ENCODE measurements at places on chromosomes 2 and 18. TPM values are rescaled to one million over a fixed set of nuclear protein-coding genes. Genes with fewer than 3 reads are reported as not detected.

Gene C2orf78
- not detected for total RNA-seq

Gene CHRNG
- total RNA-seq, result not detected

Gene MRO
- total RNA-seq, result not detected

Gene CCDC74B
- 0.99 TPM for total RNA-seq

Gene DSEL
- total RNA-seq, result 1.1 TPM

- DNase-seq, result no peak
These were observed 677 bp upstream of the TMEM178A start for GRCh38 chr2:39664888-39665591.

DNA sequence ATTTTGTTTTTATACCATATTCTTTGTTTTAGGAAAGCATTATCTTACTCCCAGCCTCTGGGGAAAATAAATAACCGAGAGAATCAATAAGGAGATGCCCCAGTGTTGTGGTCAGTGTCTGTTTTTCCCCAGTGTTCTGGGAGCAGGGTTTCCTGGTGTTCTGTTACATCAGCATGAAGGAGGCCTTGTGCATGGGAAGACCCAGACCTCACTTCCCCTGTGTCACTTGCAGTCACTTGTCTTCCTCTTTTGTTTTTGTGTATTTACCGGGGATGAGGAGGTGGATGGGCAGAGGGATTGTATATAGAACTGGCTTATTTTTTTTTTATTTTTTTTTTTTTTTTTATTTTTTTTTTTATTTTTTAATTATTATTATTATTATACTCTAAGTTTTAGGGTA lies 45.0 kb upstream of the MGAT5 start:
- no peak for DNase-seq

DNA sequence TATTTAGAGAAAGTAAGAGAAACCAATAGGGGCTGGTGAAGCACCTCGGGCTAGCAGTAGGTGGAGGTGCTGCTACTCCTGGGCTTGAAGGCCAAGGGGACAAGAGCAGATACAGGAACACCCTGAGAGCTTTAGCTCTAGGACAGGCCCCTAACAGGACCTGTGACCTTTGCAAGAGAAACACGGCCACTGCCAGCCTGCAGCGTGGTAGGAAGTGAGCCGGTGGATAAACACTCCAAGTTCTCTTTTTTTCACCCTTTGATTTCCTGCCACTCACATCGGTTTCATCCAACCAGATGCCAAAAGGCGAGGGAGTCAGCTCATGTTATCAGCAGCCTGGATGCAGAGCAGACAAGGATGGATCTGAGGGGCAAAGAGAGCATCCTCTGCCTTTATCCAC lies 66.8 kb upstream of the SPRED2 start:
- no peak for DNase-seq

GRCh38 chr2:60558536-60558935 lies 5.1 kb upstream of the BCL11A start:
- no peak for DNase-seq

DNA sequence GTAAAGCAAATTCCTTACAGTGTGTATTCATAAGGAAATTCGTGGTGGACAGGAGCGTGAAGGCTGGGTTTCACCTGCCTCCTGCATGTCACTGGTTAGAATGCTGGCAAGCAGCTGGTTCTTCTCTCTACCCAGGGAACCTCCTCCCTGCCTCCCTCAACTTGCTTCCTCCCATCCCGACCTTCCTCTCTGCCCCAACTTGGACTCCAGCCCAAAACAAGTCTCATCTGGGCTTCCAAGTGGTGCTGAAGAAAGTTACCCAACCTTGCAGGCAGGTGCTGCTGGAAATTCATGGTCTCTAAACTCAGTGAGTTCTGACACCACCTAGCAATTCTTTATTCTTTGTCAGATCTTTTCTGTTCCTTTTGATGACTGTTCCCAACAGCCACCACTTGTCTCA lies 184.5 kb downstream of the BCL2 start:
- no peak for DNase-seq

- DNase-seq, result no peak
These were observed 73.2 kb downstream of the MAP4K4 start for GRCh38 chr2:101770726-101771125.

DNA sequence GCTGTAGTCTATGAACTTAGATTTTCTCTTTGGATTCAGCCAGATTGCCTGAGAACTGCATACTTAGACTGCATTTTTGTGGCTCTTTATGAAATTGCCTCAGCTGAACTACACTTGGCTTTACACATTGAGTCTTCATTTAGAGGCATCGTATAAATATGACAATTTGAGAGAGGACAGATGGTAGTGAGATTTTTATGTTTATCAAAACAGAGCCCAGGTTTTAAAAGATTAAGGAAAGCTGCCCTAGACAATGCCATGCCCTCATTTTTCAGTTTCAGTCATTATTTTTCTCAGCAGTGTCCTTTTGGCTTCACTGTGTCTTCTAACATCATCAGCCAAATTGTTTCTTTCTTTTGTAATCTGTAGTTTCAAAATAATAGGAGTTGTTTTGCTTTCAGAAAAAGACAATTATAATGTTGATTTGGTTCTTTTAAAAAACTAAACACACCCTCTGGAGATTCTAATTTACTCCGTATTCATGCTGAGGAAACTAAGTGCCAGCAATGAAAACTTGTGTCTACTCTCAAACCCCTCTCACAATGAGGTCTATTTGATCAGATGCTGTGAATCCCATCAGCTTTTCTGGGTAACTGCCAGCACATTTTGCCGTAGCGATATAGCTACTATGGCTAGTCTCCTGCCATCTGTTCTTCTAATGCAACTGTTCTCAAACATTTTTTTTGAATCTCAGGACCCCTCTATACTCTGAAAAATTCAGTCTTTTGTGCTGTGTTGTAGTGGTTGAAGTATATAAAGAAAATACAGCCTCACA lies 46.2 kb downstream of the TWSG1 start:
- DNase-seq, result no peak

DNA sequence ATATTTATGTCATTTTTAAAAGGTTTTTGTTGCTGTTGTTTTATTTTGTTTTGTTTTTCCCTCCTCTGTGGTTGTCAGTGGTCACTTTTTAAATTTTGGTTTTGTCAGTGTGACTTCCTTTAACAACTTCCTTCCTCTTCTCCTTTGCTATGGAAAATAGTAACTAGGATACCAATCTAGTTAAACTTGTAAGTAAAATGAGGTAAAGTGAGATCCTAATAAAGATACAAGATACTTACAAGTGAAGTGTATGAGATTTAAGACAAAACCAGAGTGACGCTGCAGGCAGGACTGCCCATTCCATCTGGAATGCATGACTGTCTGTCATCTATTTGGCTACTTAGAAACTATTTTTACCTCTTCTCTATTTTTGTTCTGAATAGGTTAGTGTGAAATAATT lies 30.6 kb upstream of the CREB1 start:
- no peak for DNase-seq

DNA sequence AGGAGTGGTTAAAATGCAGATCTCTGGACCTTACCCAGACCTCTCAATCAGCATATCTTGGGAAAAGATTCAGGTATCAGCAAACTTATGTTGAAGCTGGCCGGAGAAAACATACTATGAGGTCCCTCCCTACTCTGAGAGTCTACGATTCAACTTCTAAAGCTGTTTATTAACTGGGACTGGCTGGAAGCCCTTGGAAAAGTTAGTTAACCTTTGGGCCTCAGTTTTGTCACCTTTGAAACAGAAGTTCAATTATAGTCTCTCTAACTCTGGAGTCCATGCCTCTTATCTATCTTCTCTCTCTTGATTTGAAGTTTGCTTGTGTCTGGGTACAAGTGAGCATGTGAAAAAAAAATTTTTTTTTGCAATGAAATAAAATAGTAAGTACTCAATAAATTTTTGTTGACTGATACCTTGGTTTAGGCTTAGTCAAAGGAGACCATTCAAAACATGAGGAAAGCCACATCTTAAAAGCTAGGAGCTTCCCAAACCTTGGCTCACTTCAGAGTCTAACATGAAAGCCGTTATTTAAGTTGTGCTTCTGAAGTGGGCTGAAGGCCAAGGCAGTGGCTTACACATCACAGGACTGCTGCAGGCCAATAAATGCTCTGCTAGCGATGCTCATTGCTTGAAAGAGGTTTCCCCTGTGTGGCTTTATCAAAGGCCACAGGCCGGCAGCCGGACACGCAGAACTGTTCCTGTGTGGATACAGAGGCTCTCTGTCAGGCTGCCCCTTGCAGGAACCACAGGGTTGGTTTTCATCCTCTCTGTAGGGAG lies 110.6 kb upstream of the FAM136A start:
- no peak for DNase-seq

DNA sequence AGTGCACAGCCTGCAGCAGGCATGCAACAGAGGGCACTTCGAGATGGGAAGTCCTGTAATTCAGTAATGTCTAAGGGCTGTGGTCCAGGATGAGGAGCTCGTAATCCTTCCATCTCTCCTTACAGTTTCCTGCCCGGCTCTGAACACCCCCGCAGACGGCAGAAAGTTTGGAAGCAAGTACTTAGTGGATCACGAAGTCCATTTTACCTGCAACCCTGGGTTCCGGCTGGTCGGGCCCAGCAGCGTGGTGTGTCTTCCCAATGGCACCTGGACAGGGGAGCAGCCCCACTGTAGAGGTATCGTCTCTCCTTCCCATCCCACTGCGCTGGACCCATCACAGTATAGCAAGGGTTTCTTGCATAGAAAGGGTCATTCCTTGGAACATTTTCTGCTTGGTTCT lies 26.7 kb downstream of the FBLN7 start:
- no peak for DNase-seq

GRCh38 chr2:20282916-20283592 lies 58.1 kb upstream of the SDC1 start:
- DNase-seq, result no peak

DNA sequence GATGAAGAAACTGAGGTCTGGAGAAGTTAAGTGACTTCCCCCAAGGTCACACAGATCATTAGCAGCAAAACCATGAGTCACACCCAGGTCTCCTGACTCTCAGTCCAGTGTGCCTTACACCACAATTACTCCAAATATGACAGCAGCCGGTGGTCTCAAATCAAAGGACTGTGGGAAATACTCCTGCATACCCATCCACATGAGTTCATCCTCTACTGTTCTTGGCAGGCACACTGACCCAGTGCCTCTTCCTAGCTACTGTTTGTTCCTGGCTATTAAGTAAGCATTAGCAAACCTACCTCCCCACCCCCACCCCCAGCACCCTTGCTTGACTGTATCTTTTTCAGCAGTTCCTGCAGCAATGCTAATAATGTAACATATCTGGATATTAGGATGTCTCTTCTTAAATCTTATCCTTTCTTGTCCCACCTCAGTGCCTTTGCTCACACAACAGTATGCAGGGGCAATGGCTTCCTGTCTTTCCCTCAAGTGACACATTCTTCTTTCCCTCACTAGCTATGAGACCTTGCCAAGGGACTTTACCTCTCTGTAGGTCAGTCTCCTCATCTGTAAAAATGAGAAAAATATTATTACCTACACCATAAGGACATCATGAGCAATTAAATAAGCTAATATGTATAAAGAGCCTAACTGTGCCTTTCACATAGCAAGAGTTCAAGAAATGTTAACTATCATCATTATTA lies 46.2 kb downstream of the FAM98A start:
- DNase-seq, result no peak

- DNase-seq, result no peak
These were observed 68.8 kb upstream of the ZNF397 start for GRCh38 chr18:35172009-35172408.

- DNase-seq, result no peak
These were observed 11.1 kb downstream of the MSGN1 start for GRCh38 chr2:17827316-17827715.

DNA sequence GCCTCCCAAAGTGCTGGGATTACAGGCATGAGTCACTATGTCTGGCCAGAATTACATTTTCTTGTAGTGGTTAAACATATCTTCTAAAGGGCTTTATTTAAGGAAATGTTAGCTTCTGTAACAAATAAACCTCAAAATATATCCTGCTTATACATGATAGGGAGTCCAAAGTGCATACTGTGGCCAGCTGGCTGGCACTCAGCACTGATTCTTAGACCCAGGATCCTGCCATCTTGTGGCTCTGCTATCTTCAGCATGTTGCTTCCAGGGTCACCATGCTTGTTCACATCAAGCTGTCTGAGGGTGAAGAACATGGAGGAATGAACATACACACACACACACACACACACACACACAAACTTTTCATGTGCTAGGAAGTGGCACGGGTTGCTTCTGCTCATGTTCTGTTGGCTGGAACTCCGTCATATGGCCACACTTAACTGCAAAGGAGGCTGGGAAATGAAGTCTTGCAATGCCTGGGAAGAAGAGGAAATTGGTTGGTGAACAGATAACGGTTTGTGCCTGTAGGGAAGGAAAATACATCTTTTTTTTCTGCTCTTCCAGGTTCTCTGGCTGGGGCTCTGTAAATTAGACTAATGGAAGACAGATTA lies 40.0 kb downstream of the NPPC start:
- no peak for DNase-seq
